Hematopoietic multipotent progenitor cell treated with erythropoietin and hydrocortisone succinate and interleukin-3 and kit ligand, for 6 days (in vitro differentiated cells): ENCODE measurements at places on chromosomes 2 and 18.
A peak's percentile ranks its signal among the peaks of the same experiment; 100 is the strongest.

DNA sequence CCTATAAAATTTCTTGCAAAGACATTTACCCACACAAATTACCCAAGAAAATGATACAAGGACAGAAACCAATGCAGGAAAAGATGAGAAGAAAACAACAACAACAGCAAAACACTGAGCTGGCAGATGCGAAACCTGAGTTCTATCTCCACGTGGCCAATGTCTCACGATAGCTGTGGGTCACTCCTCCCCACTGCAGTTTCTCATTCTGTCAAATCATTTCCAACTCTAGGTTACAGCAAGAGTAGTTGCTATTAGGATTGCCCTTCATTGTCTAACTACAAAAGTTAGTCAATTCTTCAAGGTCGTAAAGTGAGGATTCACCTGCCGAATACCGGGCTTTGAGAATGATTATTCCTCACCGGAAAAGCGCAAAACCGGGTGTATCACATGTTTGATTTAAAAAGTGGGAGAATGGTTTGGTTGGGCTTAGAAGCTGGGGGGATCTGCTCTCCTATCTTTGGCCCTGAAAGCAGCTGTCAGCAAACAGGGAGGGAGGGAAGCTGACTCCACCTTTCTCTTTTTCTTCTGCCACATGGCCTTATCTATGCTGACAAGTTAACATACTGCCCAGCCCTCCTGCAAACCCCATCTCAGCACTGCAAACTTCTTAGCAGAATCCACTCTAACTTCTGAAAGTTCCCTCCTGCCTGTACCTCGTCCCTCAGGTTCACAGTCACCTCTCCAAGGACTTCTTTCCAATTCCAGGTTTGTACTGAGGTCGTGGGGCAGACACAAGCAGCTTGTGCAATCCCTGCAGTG, 473.0 kb downstream of the SOX11 start:
- DNase-seq = peak; percentile 92

DNA sequence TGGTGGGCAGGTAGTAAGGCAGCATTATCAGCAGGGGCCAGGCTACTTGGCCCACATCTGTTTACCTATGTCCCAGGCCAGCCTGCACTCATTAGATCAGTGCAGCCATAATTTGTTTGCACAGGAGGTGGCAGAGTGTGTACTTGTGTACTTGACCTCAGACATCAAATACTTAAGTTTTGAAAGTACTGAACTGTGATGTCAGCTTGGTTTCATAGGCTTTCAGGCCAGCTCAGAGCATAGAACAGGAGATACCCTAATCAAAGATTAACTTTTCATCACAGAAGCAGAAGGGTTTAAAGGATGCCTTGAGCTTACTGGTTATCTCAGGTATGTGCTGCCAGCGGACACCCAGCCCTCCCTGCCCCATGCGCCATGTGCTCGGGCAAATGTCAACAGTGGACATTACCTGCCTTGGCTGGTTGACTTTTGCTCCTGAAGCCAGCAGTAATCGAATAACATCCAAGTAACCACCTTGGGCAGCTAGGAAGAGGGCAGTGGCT, 33.2 kb downstream of the ANKRD29 start:
- DNase-seq = no peak

GRCh38 chr18:63258749-63259566, 60.6 kb downstream of the BCL2 start:
- no peak for DNase-seq

GRCh38 chr2:219001577-219002394, 8.6 kb upstream of the CRYBA2 start:
- no peak for DNase-seq

DNA sequence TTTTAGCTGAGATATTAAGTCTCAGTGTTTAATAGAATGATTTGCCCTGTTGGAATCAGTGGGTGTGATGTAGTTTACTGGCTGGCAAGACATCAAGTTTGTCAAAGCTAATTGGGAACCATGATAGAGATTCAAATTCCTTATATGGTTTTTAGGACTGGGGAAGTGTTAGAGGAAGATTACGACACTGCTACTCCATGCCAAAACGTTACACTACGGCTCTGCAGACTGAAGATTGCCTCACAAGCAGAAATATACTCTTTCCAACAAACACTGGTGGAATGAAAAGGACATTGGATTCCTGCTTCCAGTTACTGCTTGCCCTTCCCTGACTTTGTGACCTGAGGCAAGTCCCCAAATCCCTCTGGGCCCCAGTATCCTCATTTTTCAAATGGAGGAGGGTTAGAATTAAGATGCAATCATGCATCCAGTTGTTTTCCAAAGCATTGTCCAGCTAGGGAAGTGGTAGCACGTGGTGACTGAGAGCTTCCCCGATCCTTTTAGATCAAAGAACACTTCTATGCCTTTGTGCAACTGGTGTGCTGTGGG, 147.6 kb downstream of the CDC42EP3 start:
- peak; percentile 41 for DNase-seq

- DNase-seq = peak; percentile 33
These were observed 1073.3 kb upstream of the CDH2 start for GRCh38 chr18:29250259-29250658.

DNA sequence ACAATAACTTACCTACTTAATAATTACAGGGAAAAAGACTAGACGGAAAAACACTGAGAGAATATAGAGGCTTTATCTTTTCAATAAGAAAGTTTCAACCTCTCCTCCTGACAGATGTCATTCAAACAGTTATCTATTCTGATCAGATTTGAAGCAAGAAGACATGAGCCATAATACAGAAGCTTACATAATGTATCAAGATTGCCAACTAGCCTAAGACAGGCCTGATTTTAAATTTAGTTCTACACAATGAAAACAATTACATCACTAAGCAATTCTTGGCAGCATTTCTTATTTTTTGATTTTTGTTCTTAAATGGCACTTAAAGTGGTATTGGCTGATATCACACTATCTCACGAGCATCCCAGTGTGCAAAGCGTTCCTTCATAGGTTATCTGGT, 41.6 kb downstream of the GPR155 start:
- no peak for DNase-seq

DNA sequence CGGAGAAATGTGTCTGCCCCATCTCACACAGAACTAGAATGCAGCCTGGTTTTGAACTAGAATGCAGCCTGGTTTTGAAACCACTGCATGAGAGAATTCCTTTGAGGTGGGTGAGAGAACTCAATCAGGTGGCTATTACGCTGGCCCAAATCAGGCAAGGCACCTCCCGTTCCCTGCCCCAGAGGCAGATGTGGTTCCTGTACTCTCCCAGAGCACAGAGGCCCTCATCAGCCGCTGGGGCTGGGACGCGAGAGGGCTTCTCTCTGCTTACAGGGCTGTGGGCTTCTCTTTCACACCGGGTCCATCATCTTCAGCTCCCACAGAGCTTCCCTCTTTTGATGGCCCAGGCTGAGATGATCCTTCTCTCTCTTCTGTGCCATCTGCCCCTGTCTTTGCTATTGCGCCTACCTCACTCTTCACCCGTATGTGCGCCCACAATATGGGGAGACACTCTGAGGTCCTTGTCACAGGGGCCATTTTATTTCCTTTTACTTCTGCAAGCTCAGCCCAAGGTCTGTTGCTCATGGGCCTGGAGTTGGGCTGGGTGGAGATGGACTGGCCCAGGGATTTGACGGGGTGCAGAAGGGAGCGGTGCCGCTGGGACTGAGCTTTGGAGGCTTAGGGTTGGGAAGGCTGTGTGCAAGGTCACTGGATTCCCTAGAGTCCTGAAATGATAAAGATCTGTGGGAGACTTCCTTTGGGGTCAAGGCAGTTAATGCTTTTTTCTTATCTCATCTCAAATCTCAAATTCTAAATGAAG, 84.4 kb upstream of the HS6ST1 start:
- DNase-seq = no peak

GRCh38 chr2:33730804-33731203, 131.7 kb upstream of the FAM98A start:
- DNase-seq = no peak

DNA sequence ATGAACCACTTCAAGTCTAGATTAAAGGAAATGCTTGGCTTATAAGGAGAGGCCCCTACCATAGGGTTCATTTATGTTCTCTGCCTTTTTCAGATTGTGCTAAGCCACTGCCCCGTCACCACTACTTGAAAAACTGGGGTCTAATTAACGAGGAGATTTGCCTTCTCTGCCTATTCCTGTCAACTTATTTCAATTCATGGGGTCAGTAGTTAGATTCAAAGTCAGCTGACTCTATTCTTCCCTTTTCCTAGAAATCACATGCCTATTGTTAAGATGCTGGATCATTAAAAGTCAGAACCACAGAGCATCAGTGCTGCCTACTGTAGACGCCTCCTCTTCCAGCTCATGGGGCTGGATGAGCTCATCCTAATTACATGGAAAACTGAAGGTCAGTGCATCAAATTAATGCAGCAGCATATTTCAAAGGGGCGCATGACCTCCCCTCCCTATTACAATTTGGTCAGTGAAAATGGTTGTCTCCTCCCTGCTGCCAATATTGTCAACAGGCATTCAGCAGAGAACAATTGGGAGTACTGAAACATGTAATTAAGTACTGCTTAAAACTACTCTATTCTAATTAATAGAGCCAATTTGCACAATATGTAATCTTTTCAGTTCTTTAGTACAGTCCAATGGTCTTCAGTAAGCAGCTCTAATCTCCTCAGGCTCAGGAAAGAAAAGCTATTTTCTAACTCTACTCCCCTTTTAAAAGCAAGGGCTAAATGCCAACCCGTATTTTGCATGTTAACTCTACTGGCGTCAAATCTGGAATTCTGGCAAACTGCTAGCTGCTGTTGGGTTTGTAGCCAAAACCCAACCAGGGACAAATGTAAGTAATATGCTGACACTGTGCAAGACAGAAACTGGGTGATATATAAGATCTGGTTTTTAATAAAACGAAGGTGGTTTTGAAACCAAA, 117.4 kb upstream of the ITGB6 start:
- no peak for DNase-seq

- DNase-seq = no peak
These were observed 117.4 kb downstream of the RHBDD1 start for GRCh38 chr2:226953206-226953605.

GRCh38 chr2:85663594-85664565, 4.1 kb downstream of the SFTPB start:
- DNase-seq = no peak
